ENCODE measurements at places on chromosomes 6 and 20.

- peak; percentile 44 for DNase-seq
These were observed 154.4 kb downstream of the DTNBP1 start for GRCh38 chr6:15508441-15508871.

- DNase-seq = peak; percentile 18
These were observed 113.9 kb downstream of the EDN1 start for GRCh38 chr6:12403947-12404647.

DNA sequence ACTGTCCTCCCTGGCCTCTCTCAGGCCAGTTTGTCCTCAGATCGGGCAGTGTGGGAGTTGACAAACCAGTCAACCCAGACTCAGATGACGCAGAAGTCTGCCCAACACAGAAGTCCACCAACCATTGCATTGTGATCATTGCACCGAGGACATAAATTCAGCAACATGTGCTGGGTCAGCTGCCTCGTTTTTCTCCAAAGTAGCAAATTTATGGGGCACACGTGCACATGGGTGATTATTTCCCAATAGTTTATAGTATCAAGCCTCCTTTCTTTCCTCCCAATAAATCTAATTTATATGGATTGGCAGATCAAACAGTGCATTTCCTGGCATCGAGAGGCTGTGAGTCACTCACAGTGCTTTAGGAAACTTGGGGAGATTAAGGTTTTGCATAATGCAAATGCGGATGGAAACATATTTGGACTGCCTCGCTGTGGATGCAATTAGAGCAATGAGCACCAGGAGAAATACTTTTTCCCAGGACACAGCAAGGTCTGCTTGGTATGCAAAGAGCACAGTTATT is 413.7 kb upstream of the SULF2 start:
- no peak for DNase-seq

GRCh38 chr20:4043796-4044195 is 28.4 kb upstream of the RNF24 start:
- DNase-seq = no peak

DNA sequence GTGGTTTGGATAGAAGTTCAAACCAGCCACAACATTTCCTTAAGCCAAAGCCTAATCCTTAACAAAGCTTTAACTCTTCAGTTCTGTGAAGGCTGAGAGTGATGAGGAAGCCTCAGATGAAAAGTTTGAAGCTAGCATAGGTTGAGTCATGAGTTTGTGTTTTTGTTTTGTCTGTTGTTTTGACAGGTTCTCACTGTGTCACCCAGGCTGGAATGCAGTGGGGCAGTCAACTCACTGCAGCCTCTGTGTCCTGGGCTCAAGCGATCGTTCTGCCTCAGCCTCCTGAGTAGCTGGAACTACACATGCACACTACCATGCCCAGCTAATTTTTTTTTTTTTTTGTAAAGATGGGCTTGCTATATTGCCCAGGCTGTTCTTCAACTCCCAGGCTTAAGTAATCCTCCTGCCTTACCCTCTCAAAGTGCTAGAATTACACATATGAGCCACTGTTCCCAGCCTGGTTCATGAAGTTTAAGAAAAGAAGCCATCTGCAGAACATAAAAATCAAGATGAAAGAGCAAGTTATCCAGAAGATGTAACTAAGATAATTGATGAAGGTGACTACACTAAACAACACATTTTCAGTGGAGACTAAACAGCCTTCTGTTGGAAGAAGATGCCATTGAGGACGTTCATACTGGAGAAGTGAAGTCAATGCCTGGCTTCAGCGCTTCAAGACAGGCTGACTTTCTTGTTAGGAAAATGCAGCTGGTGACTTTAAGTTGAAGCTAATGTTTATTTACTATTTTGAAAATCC is 96.2 kb downstream of the SMAP1 start:
- DNase-seq = peak; percentile 1

DNA sequence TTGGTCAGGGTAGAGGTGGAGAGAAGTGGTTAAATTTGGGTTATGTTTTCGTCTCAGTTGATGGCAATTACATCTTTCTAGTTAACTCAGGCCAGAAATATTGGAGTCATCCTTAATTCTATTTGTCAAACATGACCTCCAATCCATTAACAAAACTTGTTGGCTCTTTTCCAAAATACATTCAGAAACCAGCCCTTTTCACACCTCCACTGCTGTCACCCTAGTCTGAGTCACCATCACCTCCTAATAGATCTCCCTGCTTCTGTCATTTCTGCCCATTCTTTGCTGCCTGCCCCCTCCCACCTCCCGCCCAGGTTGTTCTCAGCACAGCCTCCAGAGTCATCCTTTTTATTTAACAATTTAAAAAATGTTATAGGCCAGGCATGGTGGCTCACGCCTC is 3.0 kb upstream of the ABCF1 start:
- no peak for DNase-seq

DNA sequence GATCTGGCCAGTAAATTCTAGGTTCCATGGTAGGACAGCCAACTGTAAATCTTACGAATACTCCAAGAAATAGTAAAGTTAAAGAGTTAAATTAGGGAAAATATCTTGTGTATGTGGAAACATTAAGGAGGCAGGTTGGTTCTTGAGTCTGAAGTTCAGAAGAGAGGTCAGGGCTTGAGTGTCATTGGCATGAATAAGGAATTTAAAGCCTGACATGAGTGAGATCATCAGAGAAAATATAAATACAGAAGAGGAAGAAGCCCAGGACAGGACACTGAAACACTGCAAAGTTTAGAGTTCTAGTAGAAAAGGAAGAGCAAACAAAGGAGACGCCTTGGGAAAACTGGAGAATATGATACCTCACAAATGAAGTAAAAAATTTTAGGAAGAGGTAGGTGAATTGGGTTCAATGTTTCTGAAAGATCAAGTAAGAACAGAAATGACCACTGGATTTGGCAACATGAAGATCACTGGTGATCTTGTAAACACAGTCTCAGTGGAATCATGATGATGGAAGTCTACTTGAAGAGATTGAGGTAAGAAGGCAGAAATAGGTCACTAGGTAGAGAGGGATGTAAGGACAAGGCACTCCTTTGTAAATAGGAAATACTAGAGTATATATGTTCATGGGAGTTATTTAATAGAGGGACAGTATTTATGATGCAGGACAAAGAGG is 41.6 kb upstream of the SYNCRIP start:
- DNase-seq = peak; percentile 14

DNA sequence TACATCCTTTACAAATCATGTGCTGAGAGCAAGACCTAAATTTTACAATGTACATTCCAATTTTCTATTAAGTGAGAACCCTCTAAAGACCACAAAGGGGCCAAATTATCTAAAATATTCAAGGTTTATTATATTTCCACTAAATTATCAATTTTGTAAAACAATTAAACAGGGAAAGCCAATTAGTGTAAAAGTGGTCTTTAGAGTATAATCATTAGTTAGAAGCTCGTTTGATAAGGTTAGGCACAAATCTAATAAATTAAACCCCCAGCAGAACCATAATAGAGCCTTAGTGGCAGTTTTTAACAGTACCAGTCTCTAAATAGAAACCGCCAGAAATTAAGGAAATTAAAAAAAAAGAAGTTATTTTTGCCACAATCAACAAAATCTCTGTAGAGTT is 249.1 kb upstream of the MANEA start:
- no peak for DNase-seq

GRCh38 chr20:38452880-38453624 is 17.9 kb upstream of the SNHG17 start:
- DNase-seq = peak; percentile 68

All from cardiac fibroblast (primary cell).